ENCODE measurements at places on chromosomes 16 and 17.
A peak's percentile ranks its signal among the peaks of the same experiment; 100 is the strongest.

DNA sequence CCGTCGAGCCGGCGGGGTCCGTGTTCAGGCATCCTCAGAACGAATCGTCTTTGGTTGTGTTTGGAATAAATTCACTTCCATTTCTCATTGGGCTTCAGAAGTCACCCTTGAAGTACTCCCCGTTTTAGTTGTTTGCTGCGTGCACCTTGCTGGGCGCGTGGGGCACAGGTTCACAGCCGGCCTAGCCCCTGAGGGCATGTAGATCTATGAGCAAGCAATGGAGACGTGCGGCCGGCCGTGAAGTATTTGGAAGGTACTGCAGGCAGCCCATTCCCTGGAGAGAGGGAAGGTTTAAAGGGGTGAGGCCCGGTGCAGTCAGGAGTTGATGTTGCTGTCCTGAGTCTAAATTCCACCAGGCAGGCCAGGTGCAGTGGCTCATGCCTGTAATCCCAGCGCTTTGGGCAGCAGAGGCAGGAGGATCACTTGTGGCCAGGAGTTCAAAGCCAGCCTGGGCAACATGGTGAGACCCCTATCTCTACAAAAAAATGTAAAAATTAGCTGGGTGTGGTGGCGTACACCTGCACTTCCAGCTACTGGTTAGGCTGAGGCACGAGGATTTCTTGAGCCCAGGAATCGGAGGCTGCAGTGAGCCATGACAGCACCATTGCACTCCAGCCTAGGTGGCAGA lies 714 bp downstream of the ACSF3 start:
- DNase-seq = no peak

DNA sequence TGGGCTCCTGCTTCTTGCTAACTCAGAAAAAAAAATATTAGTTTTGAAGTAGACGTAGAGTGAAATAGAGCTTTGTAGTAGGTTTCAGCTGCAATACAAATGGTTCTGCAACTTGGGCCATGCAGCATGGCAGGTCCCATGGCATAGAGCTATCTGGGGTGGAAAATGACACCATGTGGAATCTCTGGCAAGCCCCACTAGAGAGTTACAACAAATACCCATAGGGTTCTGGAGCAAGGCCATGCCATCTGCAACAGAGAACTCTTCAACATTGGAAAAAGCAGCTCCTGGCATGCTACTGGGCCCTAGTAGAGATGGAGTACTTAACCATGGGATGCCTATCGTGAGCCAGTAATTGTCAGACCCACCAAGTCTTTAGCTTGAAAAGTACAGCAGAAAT lies 25.3 kb upstream of the RBBP6 start:
- no peak for DNase-seq

DNA sequence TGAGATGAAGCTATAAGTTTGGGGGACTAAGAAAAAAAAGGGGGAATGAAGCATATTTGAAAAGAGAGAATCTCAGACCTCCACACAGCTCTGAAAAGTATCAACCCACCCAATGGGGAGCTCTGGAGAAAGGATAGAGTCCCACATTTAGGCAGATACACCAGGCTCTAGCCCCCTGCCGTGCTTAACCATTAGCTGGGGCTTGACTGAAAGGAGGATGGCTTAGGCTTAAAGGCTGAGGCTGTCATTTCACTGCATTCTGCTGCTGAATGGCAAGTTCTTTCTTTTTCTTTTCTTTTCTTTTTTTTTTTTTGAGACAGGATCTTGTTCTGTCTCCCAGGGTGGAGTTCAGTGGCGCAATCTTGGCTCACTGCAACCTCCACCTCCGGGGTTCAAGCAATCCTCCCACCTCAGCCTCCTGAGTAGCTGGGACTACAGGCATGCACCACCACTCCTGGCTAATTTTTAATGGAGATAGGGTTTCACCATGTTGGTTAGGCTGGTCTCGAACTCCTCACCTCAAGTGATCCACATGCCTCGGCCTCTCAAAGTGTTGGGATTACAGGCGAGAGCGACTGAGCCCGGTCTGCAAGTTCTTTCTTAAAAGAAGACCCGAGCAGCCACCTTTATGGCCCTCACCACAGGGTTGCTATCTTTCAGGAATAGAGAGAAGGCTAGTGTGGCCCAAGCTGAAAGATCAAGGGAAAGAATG lies 9.0 kb upstream of the MMP2 start:
- DNase-seq = no peak

DNA sequence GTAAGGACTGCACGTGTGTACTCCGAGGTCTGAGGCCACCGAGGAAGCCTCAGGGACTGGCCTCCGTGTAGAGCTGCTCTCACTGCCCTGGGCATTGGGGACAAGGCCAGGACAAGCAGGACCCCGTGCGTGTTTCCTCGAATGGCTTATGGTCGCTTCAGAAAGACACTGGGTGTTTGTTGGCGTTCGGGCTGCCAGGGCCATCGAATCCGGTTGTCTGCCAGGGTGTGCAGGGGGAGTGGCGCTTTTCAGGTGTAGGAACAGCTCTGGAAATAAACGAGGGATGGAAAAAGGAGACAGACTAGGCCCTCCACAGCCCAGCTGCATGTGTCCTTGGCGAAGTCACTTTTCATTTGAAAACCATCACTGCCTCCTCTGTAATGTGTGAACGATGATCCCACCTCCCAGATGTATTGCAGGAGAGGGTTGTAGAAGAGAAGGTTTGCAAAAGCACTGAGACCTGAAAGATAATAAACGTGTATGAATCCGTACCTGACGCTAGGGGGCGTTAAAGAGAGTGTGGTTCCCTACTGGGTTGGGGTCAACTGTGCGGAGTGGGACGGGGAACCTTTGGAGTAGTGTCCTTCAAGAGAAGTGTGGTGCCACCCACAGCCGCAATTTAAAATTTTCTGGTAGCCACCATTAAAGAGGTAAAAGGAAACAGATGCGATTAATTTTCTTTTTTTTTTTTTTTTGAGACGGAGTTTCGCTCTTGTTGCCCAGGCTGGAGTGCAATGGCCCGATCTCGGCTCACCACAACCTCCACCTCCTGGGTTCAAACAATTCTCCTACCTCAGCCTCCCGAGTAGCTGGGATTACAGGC lies 2.1 kb upstream of the ZSCAN10 start:
- DNase-seq = no peak

GRCh38 chr16:70715055-70715858 lies 29.4 kb upstream of the MTSS2 start:
- DNase-seq = no peak

DNA sequence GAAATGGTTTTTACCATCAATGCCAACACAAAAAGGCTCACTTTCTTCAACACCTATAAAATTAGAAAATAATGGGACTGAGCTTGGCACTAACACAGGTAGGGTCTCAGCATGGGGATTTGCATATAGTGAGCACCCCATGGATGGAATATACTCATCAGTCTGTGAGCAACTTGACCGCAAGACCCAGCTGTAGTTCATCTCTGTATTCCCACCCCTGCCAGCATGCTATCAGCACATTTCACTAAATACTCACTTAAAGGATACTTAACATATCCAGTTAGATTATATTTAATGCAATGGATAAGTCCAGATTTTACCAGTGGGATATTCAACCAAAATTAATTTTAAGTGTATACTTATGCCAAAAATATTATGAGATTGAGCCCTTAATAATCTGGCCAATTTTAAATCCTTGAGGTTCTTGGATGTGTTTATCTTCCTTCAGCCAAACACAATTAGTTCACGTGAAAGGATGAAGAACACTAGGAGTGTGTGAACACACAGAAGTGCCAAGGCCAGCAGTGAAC lies 66.7 kb downstream of the C16orf95 start:
- DNase-seq = no peak

DNA sequence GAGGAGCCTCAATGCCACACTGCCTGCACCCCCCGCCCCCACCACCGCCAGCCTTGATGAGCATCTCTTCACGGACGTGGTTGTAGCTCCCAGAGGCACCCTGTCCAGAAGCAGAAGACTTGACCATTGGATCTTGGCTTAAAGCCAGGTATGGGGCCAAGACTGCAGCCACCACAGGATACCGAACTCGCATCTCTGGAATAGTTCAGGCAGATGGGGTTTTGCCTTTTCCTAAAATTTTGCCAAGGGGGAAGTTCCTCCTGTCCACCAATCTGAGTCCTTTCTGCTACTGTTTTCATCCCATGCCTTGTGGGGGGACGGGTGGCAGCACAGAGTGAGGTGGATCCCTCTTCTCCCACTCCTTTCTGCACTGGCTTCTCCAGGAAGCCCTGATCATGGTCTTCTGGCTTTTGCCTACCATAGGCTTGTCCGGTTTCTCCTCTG lies 939 bp downstream of the CORO6 start:
- DNase-seq = no peak

DNA sequence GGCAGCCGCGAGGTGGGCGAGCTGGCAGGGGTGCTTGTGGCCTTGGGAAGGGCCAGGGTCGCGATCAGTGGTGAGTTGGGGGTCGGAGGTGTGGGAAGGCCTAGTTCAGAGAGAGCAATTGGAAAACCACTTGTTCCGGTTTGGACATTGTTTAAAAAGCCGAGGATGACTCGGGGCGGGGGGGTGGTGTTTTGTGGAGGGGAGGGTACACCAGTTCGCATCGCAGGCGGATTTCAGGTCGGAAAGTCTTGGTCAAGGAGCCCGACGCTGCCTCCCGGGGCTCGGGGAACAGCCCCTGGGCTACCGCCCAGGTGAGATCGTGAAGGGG lies 66.4 kb downstream of the KPNA2 start:
- no peak for DNase-seq

DNA sequence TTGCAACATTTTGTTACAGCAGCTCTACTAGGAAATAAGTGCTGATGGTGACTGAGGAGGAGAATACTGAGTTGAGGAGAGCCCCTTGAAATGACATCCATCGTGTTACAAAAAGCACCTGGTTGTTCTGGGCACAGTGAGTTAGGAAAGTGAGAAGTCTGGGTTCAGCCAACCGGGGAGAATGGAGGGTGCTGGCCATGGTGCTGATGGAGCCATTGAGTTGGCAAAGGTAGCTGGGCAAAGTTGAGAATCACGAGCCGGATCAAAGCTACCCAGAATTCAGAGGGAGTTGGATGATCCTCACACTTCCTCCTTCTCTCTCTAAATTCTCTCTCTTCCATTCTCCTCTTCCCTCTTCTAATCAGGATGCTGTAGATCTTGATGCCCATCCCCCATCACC lies 35.0 kb upstream of the ASIC2 start:
- no peak for DNase-seq

DNA sequence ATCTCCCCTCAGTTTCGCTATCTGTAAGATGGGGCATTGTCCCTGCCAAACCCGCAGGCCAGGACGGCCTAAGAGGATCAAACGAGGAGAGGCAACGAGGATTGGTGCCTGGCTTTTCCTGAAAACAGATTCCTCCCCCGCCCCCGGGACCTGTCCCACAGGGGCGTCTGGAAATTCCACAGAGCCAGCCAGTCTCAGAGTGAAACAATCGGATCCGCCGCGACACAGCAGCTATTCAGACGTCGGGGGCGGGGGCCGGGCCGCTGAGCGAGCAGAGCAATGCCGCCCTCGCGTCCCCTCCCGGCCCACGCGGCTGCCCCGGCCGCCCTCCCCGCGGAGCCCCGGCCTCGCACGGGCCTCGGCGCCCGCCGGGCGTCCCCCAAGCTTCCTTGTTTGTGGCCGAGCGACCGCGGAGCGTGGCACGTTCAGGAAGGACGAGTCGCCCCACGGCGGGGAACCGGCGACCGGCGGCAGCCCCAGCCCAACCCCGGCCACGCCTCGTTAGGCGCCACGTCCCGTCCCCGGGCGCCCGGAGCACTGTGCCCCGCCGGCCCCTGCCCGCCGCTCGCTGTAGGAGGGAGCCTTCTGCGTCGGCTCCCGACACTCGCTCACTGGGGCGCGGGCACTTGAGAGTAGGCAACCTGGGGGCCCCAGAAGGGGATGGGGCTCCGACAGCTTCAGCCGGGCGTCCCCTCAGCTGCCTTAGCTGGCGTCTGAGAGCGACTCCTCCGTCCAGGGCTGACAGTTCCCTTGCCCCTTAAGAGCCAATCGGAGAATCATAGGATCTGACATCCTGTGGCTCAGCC lies 29.6 kb upstream of the PHOSPHO1 start:
- peak; percentile 24 for DNase-seq

GRCh38 chr16:21150375-21151001 lies at the start of gene DNAH3:
TSS of gene DNAH3 (minus strand) at chr16:21150846. CDS start at chr16:21150319, 527 bp downstream.
- no peak for DNase-seq

DNA sequence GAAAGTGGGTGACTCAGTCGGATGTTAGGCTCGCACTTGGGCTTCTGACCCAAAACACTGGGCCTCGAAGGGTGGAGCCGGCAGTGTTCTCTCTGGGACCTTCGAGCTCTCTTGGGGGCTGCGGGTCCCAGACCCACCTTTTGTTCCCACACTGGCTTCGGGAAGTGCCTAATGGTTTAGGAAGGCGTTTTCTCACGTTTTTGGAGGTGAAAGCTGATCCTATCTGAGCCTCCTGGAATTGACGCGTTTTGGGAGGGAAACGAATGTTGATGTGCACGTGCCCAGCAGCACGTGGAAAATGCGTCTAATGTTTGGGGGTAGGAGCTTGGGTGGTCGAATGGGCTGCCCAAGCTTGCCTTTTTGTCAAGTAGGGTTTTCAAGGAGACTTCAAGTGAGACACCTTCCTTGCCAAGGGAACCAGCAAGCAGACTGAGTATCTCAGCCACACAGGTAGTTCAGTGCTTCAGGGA lies 666 bp downstream of the HGS start:
- DNase-seq = no peak

GRCh38 chr17:4547118-4547906 lies 7.9 kb downstream of the MYBBP1A start:
- DNase-seq = no peak

GRCh38 chr17:73404246-73404645 lies 92.4 kb upstream of the CDC42EP4 start:
- no peak for DNase-seq

DNA sequence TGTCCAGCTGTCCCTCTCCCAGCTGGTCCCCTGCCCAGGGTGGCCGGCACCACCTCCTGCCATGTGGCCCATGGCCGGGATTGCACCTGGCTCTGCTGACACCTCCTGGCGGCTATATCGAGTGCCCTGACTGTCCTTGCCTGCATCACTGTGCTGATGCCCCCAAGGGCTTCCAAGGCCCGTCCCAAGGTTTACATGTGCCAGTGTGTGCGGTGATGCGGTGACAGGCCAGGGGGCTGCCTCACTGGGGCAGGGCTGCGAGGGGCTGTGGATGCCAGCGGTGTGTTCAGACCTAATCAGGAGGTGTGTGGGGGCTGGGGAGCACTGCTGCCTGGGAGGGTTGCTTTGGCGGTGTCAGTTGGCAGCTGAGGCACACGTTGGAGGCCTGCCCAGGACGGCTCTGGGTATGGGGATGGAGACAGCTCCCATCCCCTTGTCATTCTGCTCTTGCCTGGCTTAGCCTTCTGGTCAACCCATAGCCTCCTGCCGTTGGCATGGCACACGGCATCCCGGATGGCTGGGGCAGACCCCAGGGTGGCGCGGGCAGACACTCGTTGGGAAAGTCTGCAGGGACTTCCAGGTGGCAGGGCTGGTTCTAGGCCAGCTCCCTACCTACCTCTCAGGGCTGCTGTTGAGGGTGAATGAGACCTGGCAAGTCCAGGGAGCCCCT lies 5.5 kb downstream of the MAP2K3 start:
- DNase-seq = no peak

- DNase-seq = no peak
Measured at GRCh38 chr16:46817961-46818360, 13.0 kb downstream of the C16orf87 start.

- no peak for DNase-seq
Measured at GRCh38 chr17:58232707-58233156, 5.7 kb upstream of the LPO start.

- no peak for DNase-seq
Measured at GRCh38 chr16:87729266-87729954, 36.4 kb downstream of the KLHDC4 start.
